ENCODE measurements at places on chromosomes 2 and 18.
A peak's percentile ranks its signal among the peaks of the same experiment; 100 is the strongest.

- no peak for DNase-seq
These were observed 288.7 kb downstream of the AKAIN1 start for GRCh38 chr18:4908328-4908727.

- no peak for DNase-seq
These were observed 16.2 kb downstream of the SAG start for GRCh38 chr2:233323851-233324250.

DNA sequence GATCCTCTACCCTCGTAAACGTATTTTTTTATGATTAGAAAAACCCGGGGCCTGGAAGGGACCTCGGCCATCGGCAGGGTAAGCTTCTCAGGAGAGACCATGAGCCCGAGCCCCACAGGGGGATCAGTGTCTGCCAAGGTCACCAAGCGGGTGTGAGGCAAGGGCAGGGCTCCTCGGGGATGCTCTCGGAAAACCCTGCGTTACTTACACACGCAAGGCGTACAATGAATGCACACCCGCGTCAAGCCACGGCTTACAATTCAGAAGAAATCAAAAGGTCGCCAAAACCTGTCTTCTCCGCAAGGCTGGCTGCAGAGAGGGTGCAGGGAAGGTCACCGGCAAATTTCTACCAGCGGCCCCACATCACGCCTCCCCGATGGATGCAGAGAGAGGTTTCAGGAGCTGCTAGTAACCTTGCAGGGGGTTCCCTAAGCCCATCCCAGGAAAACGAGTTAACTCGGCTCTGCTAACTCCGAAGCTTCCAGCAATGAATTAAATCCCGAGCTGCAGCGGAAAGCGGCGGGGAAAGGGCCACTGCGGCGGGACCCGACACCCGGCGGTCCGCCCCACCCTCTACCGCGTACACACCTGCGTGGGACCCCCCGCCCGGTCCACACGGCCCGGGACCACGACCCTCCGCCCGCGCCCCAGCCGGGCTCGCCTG lies 638 bp downstream of the ST3GAL5 start:
- DNase-seq: peak; percentile 53

DNA sequence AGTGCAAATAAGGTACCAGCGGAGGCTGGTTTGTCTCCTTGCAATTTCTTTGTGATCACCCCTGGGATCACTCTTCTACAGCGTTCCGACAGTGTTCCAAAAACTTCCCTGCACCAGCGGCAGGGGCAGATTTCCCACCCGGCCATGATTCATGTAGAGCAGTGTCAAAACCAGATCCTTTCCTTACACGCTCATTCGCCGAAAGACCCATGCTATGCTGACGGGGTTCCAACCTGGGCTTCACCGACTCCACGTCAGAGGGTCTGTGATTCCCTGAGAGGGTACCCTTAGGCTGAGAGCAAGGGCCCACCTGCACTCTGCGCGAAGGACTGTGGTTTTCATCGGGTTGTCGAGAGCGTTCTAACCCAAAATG lies 423 bp upstream of the TTC27 start:
- peak; percentile 90 for DNase-seq

DNA sequence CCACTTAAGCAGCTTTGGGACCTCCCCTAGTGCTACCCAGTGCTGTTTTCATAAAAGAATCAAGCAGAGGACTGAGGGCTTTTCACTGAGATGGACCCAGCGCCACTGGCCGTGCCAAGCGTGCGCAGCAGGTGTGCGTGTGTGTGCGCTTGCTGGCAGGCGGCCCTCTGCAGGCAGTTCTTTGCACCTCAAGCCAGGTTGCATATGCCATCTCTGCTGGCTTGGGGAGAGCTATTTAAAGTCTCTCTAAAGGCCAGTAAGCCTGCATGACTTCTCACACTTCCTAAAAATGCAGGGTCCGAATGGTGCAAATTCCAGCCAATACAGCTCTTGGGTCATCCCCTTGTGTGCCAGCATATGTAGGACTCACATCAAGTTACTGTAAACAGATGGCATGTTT lies 255.5 kb downstream of the RNF152 start:
- DNase-seq: no peak

DNA sequence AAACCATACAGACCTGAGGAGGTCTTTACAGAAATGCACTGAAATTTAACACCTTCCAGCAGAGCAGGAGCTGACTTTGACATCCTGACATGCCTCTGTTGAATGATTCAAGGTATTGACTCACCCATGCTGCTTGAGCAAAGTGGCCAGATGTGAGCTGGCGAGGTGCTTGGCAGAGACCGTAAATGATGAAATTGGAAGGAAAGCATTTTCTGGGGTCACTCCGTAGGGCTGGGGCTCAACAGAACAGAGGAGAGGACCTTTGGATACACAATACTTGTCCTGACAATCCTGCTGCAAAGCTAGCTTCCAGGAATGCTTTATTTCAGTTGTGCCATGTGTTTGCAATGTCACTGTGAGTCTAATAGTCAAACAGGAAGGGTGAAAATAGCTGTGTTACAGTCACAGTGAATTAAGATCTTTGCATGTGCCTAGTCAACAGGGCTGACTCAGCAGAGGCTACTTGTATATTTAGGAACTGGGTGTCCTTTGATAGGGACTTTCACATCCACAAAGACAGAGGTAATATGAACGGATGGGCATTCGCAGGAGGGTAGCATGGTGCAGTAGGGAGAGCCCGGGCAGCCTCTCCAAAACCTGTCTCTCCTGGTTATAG lies 31.6 kb upstream of the NCK2 start:
- peak; percentile 83 for DNase-seq

DNA sequence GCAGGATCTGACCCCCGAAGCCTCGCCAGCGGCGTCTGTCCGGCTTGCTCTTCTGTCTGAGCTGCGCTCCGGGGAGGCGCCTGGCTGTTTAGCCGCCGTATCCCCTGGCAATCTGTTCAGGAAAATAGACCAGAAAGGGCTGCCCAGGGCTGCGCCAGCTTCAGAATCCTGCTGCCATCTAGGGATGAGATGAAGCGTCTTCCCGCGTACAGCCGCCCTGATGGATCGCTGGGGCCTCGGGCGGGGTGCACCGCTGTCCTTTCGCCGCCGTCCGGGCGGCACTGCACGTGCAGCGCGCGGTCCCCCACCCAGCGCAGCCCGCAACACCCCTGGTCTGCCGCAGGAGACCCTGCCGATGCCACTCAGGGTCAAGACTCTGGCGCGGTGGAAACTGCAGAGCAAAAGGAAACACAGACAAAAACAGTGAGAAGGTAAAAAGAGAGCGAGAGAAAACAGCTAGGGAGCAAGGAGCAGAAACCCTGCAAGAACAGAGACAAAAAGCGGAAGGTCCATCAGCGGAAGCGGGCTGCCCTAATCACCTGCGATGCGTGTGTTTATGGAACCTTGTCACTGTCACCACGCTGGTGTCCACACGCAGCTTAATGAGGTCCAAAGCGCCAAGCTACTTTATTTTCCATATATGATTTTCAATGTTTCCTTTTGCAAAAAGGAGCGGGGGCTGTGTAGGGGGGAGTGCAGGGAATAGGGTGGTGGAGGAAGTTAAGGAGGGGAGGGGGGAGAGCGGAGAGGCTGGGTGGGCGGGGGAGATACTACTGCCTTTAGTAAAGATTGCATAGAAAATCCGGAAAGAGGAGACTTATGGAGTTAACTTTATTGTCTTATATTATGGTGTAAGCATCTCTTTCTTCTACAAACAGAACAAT lies 2113.3 kb upstream of the PIK3C3 start:
- DNase-seq: peak; percentile 79

GRCh38 chr2:84970210-84970867 lies 622 bp upstream of the KCMF1 start:
- DNase-seq: peak; percentile 71

DNA sequence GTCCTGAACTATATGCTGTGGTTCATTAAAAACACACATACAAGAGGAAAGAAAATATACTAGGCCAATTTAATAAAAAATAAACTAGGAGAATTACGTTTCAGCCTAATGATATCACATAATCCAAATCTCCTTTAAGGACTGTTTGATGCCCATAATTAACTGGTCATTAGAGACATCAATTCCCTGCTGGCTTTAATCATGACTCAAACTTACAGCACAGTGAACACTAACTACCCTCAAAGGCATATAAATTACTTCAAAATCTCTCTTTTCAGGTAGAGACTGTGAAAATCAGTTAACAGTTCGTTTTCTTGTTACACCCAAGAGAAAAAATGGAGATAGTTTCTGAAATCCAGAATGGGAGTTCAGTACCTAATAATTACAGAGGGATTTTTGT lies 567.4 kb downstream of the CBLN2 start:
- DNase-seq: no peak

GRCh38 chr2:124025891-124026434 lies 876 bp downstream of the CNTNAP5 start:
- no peak for DNase-seq

GRCh38 chr2:187574969-187575750 lies 20.9 kb upstream of the TFPI start:
- DNase-seq: peak; percentile 37

DNA sequence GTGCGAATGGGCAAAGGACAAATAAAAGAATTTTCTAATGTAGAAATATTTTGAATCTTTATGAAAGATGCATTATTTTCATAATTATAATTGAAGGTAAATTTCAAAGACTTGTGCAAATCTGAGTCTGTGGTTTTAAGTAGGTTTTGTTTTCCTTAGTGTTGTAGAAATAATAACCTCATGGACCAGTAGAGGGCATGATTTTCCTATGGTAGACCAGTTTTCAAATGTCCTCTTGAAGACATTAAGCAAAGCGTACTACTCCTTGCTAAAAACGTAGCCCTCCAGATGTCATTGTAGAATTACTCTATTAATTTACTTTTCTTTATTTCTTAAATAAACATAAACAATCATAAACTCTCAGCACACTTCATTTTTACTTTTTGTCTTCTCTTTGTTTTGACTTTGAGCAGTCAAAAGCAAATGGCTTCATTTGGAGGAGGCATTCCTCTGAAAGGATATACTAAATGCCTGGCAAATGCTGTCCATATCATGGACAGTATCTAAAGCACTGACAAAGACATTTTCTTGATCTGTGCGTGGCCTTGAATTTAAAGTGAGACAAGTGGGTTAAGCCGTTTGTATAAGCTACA lies 85.8 kb upstream of the FAM237A start:
- DNase-seq: peak; percentile 57

DNA sequence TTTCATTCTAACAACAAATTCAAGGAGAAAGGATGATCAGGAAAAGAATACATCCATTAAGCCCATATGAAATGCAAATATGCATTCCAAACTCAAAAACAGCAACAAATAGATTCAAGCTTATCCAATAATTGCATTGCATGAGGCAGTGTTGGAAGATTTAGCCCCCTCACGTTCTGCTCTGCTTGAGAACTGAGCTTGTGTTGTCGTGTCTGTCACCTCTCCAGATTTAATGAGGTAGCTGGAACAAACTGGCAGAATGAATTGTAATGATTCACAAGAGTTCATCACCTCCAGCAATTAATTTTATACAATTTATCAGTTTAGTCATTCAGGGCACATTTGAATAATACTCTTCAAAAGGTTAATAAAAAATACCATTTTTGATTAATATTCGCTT lies 54.8 kb downstream of the AP1S3 start:
- DNase-seq: no peak

DNA sequence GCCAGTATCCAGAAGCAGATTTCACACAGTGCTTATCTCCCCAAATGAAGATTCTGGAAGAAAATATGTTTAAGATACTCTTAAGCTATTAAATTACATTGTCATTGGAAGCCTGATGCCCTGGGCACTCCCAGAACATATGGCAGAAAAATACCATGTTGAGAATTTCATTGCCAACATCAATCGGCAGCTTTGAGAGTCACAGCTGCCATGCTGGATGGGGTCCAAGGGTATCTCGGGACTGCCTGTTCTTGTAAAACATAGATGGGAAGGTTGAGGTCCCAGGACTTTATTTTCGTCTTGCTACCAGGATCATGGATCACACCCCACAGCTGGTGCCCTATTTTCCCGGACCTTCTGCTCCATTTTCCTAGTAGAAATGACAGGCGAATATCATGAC lies 632.5 kb downstream of the SUCLG1 start:
- no peak for DNase-seq

DNA sequence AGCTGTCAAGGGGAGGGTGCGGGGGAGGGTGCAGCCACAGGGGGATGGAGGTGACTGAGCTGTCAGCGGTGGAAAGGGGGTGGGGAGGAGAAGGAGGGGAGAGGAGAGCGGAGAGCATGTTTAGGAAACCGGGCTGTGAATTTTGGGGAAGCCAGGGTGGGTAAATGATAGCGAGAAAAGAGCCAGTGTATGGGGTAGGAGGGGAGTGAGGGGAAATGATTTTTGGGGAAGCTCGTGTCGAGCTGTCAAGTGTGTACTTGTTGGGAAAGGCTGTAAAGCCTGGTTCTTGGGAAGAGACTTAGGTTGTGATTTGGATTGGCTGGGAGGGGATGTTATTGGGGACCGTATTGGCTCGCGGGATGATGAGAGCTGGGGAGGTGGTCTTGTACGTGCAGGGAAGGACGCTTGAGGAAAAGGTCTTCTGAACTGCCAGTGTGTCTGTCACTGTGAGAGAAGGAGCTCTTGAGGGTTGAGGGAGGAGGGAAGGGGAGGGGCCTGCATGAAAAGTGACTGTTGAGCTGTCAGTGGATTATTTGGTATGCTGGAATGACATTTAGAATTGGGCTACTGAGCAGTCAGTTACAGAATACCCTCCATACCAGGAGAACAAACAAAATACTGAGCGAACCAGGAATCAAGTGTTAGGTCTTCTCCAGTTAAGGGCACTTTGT lies 1.0 kb downstream of the UBR3 start:
- peak; percentile 54 for DNase-seq

GRCh38 chr2:174752403-174753037 lies 11.8 kb downstream of the CHRNA1 start:
- DNase-seq: no peak

DNA sequence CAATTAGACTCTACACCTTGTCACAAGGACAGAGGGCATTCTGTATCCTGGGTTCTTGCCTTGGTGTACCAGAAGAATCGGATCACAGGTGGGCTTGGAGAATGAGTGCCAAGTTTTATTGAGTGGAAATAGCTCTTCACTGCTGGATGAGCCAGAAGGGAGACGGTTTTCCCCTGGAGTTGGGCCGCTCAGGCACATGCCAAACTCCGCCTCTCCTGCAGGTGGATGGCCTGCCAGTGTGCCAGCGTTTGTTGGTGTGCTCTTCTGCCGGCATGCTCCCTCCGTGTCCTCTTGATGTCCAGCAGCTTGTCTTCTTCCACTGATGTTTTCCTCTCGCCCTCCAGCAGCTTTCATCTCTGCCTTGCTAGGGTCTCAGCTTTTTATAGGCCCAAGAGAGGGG lies 115.5 kb upstream of the RAB27B start:
- DNase-seq: no peak

DNA sequence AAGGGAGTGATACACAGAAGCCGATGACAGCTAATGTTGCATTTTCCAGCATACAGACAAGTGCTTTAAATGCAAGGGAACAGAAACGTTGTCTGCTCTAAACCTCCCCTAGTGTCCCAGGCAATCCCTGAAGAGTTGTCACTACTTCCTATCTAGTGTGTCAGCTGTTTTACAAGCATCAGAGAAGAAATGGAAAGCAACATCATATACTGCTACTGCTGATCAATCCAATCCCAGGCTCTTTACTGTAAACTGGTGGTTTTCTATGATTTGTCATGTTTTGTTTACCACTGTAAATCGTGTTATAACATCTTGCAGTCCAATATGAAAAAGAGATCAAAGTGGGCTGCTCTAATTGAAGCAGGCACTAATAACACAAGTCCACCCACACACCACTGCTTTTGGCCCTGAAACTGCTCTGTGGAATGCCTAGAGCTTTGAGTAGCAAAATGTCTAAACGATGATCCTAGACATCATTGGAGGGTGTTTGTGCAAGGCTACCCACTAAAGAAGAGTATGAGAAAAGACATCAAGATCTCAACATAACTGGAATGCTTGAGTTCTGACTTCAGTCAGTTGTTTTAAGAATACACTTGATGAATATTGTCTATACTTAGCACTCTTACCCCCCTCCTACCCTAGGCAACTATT lies 18.1 kb upstream of the ROCK1 start:
- DNase-seq: peak; percentile 85

- DNase-seq: peak; percentile 83
These were observed 32.7 kb downstream of the QPCT start for GRCh38 chr2:37377187-37377532.

Measured in GM23248 (cell line).